ENCODE measurements at places on chromosomes 6 and 20.

DNA sequence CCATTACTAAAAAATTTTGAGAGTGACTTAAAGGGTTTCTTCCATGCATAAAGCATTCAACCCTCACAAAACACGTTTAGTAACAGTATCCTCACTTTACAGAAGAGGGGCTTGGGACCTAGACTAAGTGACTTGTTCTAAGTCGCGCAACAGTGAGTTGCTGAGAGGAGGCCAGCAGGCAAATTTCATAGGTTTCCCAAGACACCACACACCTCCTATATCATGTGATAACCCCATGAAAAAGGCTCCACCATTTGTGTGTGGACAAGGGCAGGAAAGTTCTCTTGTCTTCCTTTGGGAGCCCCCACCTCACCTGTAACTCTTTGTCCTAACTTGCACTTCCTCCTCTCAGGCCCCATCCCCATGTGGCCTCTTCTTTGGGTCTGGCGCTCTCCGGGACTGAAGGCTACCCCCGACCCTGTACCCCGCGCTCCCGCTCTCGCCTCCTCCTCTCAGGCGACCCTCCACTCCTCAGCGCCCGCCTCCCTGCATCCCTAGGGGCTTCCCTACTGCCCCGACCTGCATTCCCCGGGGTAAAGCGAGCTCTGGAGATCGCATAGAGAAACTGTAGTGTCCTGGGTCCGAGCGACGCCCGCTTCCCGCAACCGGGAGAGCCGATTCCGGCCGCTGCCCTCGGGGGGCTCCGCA lies 392 bp downstream of the PSMB8 start:
- DNase-seq = peak; percentile 22

DNA sequence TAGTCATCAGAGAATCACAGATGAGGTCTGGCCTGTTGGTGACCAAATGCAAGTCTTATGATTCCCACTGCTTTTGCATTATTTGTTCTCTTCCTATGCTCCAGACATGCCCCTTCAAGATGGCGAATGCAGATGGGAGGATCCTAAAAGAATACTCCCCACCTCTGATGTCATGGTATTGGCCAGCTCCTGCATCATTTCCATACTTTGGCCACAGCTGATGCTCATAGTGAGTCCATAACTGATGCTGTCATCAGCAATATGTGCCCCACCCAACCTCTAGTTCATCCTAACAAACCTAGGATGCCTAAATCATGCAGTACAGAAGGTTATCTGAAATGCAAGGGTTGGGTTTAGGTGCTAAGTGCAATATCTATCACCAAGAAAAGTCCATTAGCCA lies 5.4 kb upstream of the WFDC9 start:
- no peak for DNase-seq

DNA sequence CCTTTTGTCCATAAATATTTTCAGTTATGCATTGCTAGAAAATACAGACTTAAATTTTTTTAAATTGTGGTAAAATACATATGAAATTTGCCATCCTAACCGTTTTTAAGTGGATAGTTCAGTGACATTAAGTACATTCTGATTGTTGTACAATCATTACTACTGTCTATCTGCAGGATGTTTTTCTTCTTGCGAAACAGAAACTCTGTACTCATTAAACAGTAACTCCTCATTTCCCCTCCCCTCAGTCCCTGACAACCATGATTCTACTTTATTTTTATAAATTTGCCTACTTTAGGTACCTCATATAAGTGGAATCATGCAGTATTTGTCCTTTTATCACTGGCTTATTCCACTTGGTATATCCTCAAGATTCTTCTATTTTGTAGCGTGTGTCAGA lies 21.3 kb downstream of the TAF11 start:
- DNase-seq = no peak

- DNase-seq = no peak
Measured at GRCh38 chr6:17483391-17484016, 90.1 kb downstream of the CAP2 start.

GRCh38 chr20:57257701-57258453 lies 8.6 kb downstream of the BMP7 start:
- DNase-seq = no peak

GRCh38 chr20:16699293-16699692 lies 30.5 kb upstream of the SNRPB2 start:
- no peak for DNase-seq

DNA sequence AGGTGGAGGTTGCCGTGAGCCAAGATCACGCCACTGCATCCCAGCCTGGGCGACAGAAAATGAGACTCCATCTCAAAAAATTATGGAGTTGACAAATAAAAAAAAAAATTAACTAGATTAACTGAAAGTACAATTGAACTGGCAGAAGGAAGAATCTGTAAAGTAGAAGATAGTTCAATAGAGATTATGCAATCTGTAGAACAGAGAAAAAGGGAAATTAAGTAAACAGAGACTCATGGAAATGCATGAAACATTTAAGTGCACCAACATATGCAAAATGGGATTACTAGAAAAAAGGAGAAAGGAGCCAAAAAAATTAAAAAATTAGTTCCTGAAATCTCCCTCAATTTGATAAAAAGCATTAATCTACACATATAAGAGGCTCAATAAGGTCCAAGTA lies 188.8 kb upstream of the KHDRBS2 start:
- no peak for DNase-seq

DNA sequence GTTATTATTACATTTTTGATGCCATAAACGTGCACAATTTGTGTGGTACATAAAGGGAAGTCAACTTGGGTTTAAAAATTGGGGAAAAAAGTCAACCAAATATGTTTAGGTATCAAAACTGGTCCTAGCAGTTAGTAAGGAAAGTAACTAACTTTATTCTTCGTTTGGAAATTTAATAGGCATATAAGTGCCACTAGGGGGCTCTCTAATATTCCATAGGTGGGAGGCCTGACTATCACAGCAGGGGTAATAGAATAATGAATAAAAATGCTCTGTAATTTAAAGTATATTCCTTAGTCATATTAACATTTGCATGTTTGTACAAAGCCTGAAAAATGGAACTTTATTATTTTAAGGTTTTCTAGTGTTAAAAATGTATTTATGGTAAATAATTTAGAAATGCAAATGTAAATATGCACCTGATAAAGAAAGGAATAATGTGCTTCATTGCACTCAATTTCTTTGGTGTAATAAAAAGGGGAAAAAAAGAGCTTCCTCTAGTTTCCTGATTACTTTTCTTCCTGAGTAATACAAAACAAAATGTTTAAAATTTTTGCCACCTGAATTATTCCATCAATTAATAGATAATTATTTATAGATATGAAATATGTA lies 125.7 kb upstream of the HDAC2 start:
- DNase-seq = peak; percentile 21

DNA sequence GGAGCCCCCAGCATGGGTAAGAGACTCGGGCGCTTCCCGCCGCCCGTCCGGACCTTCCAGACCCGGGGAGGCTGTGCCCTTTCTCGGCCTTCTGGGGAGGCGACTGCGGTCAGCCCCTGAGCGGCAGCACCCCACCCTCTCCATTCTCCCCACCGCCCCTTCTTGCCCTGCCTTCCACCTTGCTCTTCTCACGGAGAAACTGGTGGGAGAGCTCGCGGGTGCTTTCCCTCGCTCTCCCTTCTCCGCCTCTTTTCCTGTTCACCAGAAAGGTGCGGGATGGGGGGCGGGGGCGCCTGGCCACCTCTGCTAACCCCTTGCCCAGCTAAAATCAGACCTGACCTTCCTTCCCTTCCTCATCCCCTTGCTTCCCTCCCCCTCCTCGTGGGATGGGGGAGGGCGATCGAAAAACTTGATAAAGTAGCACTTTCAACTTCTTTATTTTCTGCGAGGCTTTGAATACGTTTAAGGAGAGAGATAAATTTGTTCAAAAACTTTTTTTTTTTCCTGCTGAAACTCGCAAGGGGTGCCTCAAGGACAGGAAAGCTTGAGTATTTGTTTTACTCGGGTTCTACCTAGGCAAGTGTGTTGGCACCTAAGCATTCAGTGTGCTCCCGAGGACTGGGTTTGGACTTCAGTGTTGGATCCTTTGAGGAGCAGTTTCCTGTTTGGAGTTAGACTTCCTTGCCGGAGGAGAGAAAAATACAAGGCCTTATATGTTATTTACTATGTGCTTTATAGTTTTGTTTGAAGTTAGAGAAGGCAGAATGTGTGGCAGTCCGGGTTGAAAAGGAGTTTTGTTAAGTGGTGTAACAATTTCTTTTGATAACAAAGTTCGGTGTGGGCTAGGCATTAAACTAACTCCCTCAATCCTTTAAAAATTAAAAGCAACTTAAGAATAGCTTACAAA lies 897 bp downstream of the CD2AP start:
- DNase-seq = no peak

- DNase-seq = no peak
Measured at GRCh38 chr6:33675968-33676367, 35.5 kb downstream of the UQCC2 start.

DNA sequence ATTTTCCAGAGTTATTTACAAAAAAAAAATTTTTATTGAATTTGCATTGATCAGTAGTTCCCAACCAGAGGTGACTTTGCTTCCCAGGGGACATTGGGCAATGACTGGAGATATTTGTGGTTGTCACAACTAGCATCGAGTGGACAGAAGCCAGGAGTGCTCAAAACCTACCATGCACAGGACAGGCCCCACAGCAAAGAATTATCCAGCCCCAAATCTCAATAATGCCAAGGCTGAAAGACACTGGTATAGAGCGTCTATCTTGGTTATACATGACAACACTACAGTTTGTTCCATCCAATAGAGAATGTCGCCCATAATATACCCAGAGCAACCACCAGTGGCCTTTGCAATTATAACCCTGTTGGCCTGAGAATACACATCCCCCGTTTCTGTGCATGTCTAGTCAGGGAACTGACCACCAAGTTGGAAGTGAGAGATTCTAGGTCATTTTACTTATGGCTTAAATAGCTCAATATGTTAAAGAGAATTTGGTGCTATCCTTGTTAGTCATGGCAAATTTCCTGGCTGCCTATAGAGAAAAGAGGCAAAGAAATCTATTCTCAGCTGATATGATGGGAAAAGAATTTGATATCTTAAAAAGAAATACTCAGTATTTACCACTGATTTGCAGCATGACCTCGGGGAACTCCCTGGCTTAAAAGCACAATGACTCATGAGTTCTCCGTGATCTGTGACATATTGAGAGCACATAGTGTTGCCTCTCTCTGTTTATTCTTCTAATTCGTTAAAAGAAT lies 76.0 kb upstream of the ADTRP start:
- peak; percentile 85 for DNase-seq

GRCh38 chr20:52461582-52461981 lies 270.0 kb upstream of the ZFP64 start:
- DNase-seq = no peak

Measured in common myeloid progenitor, CD34-positive (primary cell).